ENCODE measurements at places on chromosomes 2 and 18.

DNA sequence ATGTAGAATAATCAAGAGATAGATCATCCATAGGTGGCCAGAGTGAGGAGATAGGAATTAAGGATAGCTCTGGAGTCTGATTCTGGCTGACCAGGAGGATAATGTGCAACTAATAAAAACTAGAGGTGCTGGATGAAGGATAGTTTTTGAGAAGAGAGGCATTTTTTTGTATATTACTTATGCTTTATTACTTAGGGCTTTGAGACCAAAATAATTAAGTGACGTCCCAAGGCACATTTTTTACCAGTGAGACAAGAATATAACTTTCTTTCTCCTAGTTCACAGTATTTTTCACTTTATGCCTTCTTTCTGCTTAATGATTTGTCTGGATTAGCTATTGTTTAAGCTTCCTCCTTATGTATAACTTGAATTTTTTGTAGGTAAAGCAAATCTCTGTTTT lies 756.6 kb downstream of the TSN start:
- DNase-seq: no peak

GRCh38 chr2:157477919-157478318 lies 34.0 kb upstream of the CYTIP start:
- no peak for DNase-seq

GRCh38 chr18:67134911-67135310 lies 381.6 kb downstream of the DSEL start:
- DNase-seq: no peak

- no peak for DNase-seq
These were observed 138.0 kb upstream of the GPC1 start for GRCh38 chr2:240297256-240298116.

DNA sequence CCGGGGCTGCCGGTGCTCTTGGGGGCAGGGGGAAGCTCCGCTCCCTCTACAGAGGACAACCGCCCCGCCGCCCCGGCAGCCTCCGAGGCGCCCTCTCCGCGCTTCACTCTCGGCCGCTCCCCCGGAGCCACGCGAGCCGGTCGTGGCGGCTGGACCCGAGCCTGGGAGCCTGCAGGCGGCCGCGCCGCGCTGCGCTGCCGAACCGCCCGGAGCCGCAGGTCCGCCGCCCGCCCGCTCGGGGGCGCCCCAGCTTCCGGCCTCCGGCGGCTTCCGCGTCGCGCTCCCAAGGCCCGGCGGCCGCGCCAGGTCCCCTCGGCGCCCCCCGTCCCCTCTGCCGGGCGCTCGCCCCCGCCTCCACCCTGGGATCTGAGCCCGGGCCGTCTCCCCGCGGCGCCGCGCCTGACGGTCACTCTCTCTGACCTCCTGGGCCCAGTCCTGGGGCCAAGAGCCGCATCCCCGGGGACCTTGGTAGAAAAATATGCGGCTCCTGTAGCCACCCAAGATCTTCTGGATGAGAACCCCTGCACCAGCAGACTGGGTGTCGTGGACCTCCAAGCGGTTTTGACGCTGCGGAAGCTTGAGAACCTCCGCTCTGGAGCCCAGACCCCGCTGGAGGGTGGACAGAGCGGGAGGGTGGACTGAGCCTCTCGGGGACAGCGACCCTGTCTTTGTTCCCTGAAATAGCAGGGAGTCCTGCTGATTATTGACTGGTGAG lies 44.3 kb downstream of the SERTAD2 start:
- DNase-seq: peak; percentile 18

DNA sequence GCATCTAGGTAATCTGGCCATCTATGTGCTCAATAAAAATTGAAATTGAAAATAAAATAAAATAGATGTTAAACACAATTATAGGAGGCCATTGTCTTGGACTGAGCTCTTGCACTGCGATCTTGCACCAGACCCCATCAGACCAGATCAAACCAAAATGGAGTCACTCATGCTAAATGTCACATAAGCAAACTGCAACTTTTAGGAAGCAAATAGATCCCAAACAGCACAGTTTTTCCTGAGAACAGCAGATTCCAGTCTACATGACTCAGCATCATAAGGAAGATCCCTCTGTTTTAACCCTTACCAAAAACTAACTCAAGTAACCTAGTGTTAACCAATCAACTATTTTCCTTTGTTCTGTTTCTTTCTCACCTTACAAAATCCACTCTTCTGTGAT lies 57.7 kb upstream of the LRP1B start:
- DNase-seq: no peak

DNA sequence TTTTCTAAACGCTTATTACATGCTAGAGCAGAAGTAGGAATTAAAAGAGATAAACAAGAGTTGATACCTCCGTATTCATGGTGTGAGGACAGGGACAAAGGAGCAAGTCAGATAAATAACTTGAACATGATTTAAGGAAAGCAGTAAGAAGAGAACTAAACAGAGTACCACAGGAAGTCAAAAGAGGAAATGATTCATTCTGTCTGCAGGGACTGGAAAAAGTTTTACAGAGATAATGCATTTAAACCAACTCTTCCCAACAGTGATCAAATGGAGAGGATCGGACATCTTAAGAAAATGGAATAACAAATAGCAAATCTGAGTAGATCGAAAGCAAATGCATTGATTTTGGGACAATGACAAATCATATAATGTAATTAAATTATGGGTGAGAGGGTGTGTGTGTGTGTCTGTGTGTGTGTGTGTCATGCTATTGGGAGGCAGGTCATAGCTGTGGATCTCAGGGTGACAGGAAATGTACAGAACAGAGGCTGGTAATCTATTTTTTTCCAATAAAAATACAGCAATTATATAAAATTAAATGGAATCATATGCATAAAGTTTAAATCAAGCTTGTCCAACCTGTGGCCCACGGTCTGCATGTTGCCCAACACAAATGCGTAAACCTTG lies 113.4 kb downstream of the MC4R start:
- DNase-seq: peak; percentile 18

DNA sequence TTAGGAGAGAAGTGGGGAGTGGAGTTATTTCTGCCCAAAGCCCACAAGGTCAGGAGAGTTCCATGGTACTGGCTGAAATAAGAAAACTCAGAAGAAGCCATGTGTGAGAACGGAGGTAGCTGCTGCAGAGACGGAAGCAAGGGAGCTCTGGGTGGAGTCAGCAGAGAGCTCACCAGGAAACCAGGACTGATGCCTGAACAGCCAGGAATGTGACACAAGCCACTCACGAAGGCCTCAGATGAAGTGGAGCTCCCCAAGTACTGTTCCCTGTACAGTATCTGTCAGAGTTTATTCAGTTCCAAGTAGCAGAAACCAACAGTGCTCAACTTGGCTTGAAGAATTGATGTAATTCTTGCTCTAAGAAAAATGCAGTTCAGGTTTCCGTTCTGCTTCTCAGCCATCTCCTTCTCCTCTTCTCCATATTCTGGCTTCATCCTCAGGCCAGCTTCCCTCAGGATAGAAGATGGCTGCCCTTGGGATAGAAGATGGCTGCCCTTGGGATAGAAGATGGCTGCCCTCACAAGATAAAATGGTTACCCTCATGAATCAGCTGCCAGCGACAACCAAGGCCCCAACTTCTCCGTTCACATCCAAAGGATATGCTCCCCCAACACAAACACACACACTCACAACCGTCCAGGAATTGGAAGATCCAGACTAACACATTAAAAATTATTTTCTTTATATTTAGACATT lies 117.4 kb upstream of the SH3BP4 start:
- DNase-seq: no peak

DNA sequence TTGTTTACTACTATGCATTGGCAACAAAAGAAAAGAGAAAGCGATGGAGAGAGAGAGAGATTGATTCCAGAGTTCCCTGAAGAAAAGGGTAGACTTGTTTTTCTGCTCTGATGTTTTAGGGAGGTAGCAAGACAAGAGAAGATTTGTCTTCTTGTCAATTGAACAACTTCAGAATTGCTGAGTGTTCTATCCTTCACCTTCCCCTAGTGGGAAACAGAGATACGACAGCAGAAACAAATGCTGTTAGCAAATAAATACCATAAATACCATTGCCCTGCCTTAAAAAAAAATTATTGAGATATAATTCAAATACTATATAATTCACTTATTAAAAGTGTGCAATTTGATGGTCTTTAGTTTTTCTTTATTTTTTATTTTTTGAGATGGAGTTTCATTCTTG lies 26.2 kb upstream of the CCDC150 start:
- no peak for DNase-seq

GRCh38 chr18:49521216-49521835 lies 34.3 kb upstream of the C18orf32 start:
- no peak for DNase-seq

DNA sequence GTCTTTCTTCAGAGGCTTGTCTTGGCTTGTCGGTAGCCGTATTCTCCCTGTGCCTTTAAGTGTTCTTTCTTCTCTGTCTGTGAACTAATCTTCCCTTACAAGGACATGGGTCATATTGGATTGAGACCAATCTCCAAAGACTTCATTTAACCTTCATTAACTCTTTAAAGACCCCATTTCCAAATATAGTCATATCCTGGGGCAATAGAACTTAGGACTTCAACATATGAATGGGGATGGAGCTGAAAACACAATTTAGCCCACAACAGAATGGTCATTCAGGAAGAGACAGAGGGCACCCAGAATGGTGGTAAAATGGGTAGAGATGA lies 82.1 kb upstream of the TANK start:
- no peak for DNase-seq

DNA sequence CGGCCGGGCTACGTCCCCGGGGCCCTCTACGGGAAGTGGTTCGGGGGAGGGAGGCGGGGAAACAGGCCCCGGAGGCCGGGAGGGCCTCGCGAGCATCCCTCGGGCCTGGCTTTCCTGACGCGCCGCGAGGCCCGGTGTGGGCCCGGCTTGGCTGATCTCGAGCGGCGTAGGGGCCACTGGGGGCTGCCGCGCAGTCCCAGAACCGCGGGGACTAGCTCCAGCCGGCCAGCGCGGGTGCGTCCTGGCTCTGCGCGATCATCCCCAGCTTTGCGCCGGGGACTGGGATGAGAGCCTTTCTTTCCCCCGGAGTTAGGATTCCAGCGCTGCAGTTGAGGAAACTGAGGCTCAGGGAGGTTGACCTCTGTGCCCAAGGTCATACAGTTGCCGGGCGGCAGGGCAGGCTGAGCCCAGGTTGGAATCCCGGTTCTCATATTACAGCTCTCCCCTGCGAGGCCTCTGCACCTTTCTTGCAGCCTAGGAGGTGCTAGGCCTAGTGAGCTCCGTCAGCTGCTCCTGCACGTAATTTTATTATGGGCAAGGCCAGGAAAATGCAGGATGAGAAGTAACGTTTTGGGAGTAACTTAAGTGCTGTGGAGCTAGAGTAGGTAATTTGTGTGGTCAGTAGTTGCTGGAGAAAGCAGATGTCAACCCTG lies 501 bp downstream of the LPIN1 start:
- DNase-seq: no peak

DNA sequence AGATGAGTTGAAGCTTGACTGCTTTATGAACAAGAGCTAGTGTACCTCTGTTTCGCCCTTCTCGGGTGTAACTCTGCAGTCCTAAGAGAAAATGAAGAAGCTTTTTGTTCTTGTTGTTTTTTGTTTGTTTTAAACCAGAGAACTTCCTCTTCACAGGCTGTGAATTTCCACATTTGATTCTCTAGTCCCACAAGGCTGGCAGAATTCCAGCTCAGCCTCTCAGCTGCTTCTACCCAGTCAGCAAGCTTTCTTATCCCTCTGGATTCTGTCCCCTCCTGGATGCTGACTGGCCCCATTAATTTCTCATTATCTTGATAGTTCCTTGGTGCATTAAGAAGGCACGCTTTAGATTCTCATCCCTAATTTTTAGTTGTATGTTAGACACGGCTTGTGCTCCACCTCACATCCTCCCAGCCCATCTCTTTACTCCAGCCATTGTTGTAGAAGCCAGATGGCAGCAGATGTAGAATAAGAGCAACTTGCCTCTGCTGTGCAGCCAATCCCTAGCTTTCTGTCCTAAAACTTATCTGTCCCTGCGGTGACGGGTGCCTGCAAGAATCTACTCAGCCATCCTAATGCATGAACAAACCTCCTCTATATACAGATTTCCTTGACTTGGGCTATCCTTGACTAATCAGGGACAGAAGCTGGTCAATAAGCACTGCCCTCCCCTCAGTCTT lies 12.3 kb upstream of the RESP18 start:
- DNase-seq: peak; percentile 74

DNA sequence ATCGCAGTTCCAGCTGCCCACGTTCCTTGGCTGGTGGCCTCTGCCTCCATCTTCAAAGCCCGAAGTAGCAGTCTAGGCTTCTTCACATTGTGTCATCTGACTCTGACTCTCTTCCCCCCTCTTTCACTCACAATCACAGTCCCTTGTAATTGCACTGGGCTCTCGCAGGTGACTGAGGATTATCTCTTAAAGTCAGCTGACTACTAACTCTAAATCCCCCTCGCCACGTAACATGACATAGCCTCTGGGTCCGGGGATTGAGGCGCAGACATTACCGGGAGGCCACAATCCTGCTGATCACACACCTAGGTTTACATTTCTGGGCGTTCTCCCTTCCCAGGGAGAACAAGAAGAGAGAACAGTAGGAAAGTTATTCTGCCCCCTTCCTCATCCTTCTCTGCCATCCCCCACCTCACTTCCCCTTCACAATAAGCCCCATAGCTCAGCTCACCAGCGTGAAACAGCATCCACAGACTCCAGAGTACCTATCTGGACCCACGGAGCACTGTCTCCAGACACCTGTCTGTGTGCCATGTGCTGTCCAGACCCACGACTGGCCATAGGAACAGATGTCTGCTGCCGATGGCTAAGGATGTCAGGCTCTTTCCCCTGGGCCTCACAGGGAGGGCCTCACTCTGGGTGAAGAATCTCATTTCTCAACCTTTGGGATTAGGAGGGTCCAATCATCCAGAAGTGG lies 64.3 kb upstream of the FZD7 start:
- no peak for DNase-seq

DNA sequence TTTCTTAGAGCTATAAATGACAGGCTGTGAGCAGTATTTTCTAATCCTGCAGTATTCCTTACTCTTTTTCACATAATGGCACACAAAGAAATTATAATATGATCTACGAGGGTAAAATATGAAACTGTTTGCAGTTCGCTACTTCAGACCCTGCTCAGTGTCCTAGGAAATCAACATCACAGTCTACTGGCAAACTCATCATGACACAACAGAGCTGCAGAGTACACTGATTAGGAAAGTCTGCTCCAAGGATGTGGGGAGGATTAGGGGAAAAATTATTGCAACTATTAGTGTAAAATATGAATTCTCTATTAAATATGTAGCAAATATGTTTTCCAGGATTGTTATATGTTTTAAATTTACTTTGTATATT lies 149.2 kb upstream of the REG3G start:
- no peak for DNase-seq

DNA sequence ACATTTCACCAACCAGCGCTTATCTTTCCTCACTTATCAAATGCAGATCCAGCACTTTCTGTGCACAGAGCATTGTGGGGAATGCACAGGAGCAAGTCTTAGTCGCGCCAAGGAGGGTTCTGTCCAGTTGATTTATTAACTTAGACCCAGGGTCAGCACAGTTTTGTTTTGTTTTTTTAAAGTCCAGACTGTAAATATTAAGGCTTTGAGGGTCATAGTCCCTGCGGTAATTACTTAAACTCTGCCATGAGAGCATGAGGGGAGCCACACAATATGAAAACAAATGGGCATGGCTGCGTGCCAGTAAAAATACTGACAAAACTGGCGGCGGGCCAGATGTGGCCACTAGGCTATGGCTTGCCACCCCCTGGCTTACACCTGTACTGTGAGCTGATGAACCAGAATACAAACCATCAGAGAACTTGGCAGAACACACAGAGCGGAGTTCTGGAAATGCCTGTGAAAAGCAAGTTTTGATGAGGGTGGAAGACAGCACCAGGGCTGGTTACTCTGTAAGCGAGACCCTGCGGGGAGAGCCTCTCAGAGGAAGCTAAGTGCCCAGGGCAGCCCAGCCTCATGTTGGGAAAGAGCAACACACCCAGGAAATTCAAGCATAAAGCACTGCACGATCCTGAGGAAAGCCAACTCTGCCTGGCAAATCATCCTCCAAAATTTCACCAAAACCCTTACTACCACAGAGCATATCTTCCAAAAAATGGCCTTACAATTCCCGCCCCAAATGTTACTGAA lies 43.6 kb downstream of the L3MBTL4 start:
- DNase-seq: no peak

Data from foreskin melanocyte (primary cell).